Small intestine (tissue), 16 donors: ENCODE measurements at places on chromosomes 16 and 17. TPM values are rescaled to one million over a fixed set of nuclear protein-coding genes. Genes with fewer than 3 reads are reported as not detected.

DNA sequence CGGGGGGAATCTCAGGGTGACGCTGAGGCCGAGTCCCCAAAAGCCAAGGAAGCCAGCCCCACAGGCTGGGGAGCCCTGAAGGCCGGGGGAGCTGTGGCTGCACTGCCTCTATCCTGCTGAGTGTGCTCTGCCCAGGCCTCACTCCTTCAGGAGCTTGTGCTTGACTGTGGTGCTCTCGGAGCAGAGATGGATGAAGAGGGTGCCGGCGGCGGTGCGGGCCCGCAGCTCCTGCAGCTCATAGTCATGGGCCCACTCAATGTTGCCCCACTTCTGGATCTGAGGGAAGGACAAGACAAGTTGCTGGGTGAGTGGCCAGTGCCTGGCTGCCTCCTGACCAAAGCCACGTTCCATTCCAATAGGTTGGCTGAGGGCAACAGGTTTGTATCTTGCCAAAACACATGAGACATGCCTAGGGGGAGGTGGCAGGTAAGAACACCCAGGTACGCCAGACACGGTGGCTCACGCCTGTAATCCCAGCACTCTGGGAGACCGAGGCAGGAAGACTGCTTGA, 20.5 kb downstream of the ATPAF2 start:
- no peak for DNase-seq

DNA sequence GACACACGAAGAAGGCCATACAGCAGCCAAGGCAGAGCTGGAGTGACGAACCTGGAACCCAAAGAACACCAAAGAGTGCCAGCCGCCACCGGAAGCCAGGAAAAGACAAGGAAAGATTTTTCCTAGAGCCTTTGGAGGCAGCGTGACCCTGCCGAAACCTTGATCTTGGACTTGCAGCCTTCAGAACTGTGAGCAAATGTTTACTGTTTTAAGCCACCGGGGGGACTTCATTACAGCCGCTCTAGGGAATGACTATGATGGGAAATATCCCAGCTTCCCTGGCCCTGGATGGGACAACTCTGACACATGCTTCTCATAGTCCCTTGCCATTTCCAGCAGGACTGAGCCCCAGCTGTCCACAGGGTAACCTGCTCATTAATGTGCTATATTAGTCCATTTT, 270.6 kb downstream of the HAPSTR1 start:
- DNase-seq, result no peak

DNA sequence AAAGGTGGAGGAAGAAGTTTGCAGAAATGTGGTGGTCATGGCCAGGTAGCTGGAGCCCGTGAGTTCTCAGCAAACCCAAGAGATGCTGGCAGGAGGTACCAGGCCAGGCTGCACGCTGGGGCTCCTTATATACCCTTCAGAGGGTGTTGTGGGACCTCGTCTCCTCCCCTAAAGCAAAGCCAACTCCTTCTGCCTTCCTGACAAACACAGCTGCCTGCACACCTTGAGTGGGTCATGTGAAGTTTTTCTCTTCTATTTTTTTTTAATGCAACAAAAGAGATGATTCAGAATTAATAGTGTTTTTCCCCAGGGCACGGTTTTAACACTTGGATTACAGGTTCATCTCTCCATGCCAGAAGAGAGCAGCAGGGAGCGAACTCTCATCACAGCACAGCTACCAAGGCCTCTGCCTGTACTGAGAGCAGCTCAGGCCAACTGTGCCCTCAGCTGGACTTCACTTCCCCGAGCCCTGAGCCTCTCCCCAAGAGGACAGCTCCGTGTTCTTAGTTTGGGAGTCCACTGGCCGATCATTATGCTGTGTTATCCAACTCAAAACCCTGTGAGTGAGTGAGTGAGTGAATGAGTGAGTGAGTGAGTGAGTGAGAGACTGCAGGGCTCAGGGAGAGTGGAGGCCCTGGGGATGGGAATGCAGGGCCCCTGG, at the start of gene KRT15:
TSS of gene KRT15 (minus strand) at position 102 of the 661 bp plus-strand sequence. CDS start at position 39, 63 bp downstream.
- DNase-seq, result peak; percentile 35

GRCh38 chr16:57032931-57033330, 43.6 kb downstream of the NLRC5 start:
- no peak for DNase-seq

GRCh38 chr17:269616-270514, 82.7 kb downstream of the RPH3AL start:
- DNase-seq, result no peak

DNA sequence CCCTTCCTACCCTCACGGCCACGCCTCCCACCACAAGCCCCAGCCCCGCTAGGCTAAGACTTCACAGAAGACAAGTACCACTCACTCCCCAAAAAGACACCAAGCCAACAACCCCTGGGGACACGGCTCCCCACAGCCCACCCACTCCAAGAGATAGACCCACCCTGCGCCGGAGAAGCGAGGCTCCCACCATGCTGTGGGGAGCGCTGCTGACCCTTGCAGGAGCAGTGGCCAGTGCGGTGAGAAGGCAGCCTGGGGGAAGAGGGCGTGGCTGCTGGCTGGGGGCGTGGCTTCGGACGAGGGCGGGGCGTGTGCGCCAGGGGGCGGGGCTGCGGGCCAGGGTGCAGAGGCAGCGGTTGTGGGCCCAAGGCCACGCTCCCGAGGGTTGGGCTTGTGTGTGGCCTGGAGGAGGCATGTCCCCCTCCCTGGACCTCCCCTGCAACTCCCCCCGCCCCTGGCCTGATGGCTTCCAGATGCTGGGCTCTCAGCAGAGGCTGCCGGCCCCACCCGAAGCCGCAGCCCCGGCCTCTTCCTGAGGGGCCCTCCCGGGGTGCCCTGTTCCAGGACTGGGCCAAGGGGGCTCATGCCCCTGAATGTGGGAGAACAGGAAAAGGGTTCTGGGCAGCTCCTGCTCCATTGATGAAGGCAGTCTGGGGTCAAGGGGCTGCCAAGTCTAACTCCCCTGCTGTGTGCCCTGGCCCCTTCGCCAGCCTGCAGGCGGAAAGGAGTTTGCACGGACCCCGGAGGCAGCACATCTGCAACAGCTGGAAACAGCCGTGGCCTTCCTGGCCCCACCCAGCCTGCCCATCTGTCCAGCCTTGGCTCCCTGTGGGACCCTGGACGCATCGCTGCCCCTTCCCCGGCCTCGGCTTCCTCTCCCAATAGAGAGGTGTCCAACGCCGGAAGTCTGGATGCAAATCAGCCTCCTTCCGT, 9.1 kb downstream of the TFAP4 start:
- DNase-seq, result peak; percentile 61

- DNase-seq, result no peak
These were observed 16.6 kb upstream of the RNF135 start for GRCh38 chr17:30954046-30954830.

- DNase-seq, result no peak
These were observed 10.1 kb downstream of the HIRIP3 start for GRCh38 chr16:29985271-29985811.

DNA sequence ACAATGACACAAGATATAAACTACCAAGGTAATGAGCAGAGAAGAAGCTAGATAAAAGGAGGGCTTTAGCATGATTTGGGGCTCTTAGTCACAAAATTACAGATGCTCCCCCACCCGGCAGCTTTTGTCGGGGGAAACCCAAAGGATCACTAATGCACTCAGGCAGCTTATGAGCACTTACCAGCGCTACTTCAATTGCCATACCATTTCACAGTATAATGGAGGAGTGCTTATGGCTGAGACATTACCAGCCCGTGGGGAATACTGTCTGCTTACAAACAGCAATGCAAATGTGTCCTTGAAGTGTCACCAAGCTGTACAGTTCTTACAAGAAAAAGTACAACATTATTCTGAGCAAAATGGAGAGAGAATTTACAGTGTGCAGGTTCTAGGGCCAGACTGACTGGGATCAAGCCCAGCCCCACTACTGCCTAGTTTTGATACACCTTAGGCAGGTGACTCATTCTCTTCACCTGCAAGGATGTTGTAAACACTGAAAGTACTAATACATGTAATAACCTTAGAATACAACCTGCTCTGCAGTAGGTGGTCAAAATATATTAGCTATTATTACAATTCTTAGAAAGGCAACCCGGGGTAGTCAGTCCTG, 16.3 kb downstream of the ANKFY1 start:
- no peak for DNase-seq

- DNase-seq, result no peak
These were observed 60.5 kb upstream of the CLEC3A start for GRCh38 chr16:77961814-77962213.

DNA sequence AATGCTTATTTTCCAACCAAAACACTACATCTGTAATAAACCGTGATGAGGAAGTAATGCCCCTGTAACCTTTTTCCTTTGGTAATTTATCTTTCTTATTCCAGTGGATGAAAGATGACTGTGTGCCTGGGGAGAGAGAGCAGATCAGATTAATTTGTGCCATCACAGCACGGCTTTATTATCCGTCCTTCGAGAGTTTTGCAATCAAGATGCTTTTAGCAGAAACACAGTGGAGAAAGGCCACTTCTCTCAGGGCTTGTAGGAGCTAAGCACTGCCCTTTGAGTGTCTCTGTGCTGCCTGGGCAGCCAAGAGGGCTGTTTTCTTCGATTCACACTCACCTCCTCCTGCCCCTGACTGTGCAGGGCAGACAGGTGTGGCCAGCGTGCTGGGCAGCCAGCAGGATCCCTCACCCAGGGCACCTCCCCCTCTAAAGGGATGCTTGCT, 190.2 kb downstream of the PRKCA start:
- DNase-seq, result no peak

The CRYM gene
- 6.5 TPM for polyA plus RNA-seq

The ABCC6 gene
- polyA plus RNA-seq, result 100 TPM
